ENCODE measurements at places on chromosomes 16 and 17.
A peak's percentile ranks its signal among the peaks of the same experiment; 100 is the strongest.

- no peak for DNase-seq
Measured at GRCh38 chr17:50658616-50659015, 23.9 kb downstream of the ABCC3 start.

- peak; percentile 29 for DNase-seq
Measured at GRCh38 chr16:24070851-24071250, 185.3 kb upstream of the CACNG3 start.

DNA sequence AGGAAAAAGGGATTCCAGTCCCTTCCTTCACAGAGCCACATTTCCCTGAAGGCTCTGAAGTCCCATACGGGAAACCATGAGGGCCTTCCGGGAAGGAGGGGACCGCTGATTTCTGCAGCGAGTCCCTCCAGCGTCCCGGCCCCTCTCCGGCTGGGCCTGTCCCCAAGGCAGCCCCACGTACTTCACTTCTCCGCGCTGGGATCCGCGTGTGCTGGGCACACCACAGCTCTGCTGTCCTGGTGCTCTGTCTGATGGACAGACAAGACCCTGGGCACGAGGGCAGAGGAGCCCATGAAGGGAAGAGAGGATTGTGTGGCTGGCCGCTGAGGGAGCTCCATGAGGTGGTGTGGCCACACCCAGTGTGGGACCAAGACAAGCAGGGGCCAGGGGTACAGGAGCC is 57.1 kb downstream of the PRMT7 start:
- DNase-seq: no peak

DNA sequence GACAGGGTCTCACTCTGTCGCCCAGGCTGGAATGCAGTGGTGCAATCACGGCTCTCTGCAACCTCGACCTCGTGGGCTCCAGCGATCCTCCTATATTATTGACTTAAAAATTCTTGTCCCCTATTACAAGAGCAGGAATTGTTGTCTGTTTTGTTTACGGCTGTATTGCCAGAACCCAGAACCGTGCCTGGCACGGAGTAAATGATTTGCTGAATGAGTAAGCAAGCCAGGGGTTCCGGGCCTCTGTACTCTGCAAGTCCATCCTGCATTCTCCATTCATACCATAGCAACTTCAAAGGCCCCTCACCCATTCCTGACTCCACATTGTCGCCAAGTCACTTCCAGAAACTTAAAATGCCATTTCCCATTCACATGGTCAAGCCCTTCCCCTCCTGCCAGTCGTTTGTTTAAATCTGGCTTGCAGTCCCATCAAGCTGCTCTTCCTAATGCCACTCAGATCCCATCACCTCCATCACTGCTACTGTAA is 6.9 kb downstream of the ADCY9 start:
- DNase-seq: no peak

DNA sequence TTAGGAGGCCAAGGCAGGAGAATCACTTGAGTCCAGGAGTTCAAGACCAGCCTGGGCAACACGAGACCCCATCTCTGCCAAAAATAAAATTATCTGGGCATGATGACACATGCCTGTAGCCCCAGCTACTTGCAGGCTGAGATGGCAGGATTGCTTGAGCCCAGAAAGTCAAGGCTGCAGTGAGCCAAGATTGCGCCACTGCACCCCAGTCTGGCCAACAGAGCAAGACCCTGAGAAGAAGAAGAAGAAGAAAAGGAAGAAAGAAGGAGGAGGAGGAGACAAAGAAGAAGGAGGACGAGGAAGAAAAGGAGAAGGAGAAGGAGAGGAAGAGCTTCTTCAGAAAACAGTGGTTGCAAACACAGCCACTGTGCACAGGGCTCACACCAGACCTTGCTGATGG is 8.4 kb upstream of the DPEP3 start:
- DNase-seq: no peak

- no peak for DNase-seq
Measured at GRCh38 chr17:56697190-56697589, 103.7 kb downstream of the NOG start.

- no peak for DNase-seq
Measured at GRCh38 chr17:41680426-41681040, 8.2 kb upstream of the EIF1 start.

GRCh38 chr17:8542599-8543502 is 87.7 kb downstream of the MYH10 start:
- no peak for DNase-seq

DNA sequence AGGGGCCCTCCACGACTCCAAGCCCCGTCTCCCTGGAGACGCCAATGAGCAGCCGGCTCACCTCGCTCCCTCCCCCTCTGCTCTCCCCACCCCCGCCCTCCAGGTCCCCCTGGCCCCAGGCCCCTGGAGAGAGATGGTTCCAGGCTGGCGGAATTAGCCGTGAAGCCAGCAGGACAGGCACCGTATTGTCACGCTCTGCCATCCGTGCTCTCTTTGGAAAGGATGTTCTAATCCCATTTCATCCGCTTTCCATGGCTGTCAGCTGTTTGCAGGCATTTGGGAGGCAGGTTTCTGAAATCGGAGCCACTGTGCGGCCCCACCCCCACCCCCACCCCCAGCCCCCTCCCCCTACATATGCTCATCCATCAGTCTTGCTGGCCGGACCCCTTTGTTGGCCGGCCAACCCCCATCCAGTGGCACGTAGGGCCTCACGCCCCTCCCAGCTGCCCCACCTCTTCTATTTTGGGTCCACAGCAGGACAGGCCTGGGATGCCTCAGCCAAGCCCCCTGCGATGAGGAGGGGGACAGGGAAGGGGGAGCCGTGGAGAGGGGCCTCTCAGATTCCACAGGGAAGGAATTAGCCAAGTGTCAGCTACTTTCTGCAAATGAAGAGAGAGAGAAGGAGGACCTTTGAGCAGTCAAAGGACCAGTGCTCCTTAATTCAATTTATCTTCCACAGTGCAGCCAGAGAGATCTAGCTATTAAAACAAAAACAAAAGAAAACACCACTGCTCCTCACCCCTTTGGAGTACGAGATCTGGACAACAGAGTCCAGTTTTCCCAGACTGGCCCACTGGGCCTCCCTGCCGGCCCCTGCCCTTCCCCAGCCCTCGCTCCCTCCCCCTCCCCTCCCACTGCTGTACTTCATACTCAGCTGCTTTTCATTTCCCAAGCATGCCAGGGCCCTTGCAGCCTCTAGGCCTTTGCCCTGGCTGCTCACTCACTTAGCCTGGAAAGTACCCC is 30.7 kb downstream of the SDK2 start:
- no peak for DNase-seq

DNA sequence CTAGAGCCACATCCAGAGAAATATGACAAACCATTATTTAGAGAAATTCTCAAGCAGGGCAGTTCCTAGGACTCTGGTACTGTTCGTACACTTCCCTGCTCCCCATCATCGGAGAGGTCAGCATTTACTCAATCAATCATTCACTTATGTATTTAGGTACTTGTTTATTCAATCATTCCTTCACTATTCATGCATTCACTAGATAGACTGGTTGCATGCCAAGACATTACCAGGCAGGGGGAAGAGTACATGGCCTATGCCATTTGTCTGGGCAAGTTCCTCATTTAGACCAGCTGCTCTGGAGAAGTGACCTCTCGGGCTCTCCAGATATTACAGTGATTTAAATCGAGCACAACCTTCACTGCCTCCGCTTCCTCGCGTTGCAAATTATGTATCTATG is 603.4 kb downstream of the KCNJ2 start:
- no peak for DNase-seq

DNA sequence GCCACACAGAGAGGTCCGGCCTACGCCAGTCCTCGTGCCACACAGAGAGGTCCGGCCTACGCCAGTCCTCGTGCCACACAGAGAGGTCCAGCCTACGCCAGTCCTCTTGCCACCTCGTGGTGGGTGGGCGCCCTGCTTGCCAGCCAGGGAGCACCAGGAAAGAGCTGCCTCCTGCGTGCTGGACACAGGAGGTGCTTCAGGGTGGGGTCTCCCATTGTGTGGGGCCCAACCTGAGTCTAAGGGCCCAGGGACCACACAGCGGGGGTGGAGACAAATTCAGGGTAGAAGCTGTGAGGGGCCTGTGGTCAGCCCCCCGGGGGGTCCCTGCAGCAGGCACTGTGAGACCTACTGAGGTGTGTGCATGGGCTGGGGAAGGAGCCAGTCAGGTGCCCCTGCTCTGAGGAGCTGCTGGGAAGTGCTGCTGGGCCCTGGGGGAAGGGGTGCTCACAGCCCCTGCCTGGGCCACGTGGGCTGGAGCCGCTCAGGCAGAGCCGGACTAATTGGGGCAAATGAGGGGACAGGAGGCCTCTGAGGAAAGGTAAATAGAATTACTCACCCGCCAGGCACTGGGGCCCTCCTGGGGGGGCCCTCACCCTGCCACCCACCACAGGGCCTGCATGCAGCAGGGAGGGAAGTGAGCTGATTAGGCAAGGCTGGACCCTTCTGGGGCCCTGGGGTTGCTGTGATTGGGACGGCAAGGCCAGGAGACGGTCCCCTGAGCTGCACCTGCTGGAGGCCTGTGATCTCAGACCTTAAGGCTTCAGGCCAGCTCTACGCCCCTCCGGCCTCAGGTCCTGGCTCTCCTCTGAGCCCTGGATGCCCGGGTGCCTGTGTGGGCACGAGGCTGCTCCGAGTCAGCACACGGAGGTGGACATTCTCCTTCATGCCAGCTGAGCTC is 11.0 kb downstream of the GCGR start:
- DNase-seq: no peak

- DNase-seq: no peak
Measured at GRCh38 chr17:72691586-72691985, 400.9 kb downstream of the SLC39A11 start.

DNA sequence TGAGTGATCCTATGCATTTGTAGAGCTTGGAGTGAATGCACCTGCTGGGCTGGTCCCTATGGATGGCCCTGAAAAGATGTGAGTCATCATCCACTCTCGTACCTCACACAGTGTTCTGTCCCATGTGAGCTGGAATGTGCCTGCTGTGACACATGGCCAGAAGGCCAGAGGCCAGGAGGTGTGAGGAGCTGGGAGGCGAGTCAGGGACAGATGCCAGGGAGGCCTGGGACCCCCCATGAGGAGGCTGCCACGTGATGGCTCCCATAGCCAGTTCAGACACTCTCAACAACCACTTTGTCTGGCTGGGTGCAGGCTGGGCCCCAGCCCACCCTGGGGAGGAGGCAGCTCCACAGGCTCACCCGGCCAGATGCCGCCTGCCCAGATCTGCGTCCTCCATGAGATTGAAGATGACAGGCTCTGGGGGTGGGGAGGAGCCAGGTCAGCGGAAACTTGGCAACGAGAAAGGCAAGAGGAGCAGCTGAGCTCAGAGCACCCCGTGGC is 168.8 kb downstream of the C16orf78 start:
- DNase-seq: no peak

- DNase-seq: no peak
Measured at GRCh38 chr16:85525420-85526184, 87.5 kb upstream of the GSE1 start.

GRCh38 chr17:32529604-32530003 is 42.8 kb downstream of the CDK5R1 start:
- DNase-seq: no peak

DNA sequence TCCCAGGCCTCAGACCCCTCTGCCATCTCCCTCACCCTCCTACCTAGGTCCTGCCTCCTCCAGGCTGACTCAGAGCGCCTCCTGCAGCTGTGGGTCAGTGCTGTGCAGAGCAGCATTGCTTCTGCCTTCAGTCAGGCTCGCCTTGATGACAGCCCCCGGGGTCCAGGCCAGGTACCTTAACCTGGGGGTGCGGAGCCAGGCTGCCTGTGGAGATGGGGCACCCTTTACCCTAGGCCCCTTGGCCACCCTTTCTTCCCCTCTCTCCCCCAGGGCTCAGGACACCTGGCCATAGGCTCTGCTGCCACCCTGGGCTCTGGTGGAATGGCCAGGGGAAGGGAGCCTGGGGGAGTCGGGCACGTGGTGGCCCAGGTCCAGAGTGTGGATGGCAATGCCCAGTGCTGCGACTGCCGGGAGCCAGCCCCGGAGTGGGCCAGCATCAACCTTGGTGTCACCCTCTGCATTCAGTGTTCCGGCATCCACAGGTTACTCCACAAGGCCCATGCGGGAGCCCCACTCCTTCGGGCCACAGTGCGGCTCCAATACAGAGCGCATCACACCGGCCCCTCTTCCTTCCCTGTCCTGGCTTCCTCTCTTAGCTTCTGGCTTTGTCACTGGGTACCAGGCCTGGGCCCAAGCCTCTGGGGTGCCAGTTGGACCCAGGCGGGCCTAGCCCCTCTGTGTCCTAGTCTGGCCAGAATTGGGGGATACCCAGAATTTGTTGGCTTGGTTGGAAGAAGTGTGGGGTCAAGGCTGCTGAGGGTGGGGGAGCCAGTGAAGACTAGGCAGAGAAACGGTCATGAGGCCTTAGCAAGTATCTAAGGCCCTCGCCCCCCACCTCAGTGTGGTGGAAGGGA is 5.0 kb upstream of the KCTD11 start:
- DNase-seq: no peak

DNA sequence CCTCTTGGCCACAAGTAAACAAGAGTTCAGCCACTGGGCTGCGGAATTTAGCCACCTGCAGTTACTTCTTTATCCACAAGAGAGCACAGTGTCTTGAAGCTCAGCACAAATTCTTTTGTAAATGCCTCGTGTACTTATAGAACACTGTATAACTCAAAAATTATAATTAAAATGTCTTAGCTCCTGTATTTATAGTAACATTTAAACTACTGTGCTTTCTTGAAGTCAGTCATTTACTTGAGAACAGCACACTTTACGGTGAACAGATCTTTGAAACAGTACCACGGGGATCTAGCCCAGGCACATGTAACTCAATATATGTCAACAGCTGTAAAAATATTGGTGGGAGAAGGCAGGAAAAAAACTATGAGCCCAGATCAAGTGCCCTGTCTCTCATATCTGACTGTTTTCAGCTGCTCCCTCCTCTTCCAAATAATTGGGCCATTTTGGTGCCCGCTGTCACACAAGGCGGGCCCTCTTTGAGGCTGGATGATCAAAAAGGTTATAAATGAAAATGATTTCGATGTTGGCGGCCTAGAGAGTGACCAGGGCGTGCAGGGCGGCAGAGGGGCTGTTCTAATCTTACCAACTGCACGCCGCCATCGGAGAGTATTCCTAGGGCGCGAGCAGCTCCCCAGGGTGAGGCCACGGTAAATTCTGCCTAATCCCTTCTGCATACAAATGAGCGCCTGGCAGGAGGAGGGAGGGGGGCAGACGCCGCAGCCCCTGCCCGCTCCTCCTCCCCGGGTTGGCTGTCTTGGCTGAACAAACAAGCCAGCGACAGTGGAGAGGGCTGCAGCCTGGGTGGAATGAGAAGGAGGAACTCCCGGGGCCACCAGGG is 183.2 kb downstream of the C16orf78 start:
- no peak for DNase-seq

All from frontal cortex (tissue), 4 donors.